Neural cell (in vitro differentiated cells): ENCODE measurements at places on chromosomes 4 and X. TPM values are rescaled to one million over a fixed set of nuclear protein-coding genes. Genes with fewer than 3 reads are reported as not detected.

The CCDC160 gene
- 1.6 and 4.3 TPM in 2 replicates for polyA plus RNA-seq

The MAGEB10 gene
- not detected in 2 replicates for polyA plus RNA-seq

The SERPINA7 gene
- polyA plus RNA-seq: not detected in 2 replicates

The DMP1 gene
- 0.20 and 0.48 TPM in 2 replicates for polyA plus RNA-seq

The PWWP3B gene
- polyA plus RNA-seq: 7.5 TPM in 2 replicates

The TRAPPC2 gene
- 70.0 and 94.2 TPM in 2 replicates for polyA plus RNA-seq

The NAP1L2 gene
- polyA plus RNA-seq: 54.4 and 62.9 TPM in 2 replicates

The BEND2 gene
- polyA plus RNA-seq: not detected in 2 replicates

The TRIM75 gene
- not detected in 2 replicates for polyA plus RNA-seq

The UGT2A1 gene
- not detected in 2 replicates for polyA plus RNA-seq

The CFI gene
- not detected in 2 replicates for polyA plus RNA-seq

The YY2 gene
- 1.7 and 2.4 TPM in 2 replicates for polyA plus RNA-seq
